ENCODE measurements at places on chromosomes 13 and 19. TPM values are rescaled to one million over a fixed set of nuclear protein-coding genes. Genes with fewer than 3 reads are reported as not detected.

Gene SBK3
- total RNA-seq, result not detected

Gene SIGLEC8
- 1.1 TPM for total RNA-seq

Gene FCAR
- 0.55 TPM for total RNA-seq

Gene GARIN5A
- 1.8 TPM for total RNA-seq

Gene LILRA5
- 1.4 TPM for total RNA-seq

Gene MIR17HG
- 1.9 TPM for total RNA-seq

Gene CFAP97D2
- total RNA-seq, result not detected

Gene ZNF44
- 7.6 TPM for total RNA-seq

Gene MADCAM1
- 0.53 TPM for total RNA-seq

Gene PLIN5
- total RNA-seq, result 136 TPM

- DNase-seq, result no peak
Observed at GRCh38 chr19:38351865-38352395, 16.3 kb downstream of the CATSPERG start.

GRCh38 chr19:33700408-33701013 lies 78.8 kb downstream of the CHST8 start:
- no peak for DNase-seq

GRCh38 chr13:98731925-98732324 lies 20.5 kb downstream of the SLC15A1 start:
- no peak for DNase-seq

DNA sequence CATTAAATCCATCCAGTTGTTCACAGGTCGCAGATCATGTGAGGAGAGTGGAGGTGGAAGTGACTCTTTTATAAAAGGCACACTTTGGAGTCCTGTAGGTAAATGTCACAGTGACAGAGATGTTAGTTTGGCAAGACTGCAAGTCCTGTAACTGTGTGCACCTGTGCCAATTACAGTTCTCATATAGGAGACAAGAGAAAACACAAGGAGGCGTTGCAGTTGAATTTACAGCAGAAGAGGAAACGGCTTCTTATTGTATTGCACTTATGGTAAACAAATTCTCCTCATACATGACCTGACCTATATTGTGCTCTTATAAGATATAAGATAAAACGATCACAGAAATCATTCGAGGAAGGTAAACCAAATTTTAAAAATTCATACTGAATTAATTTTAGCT lies 732.8 kb upstream of the SLC10A2 start:
- no peak for DNase-seq

GRCh38 chr19:4738734-4739133 lies 15.1 kb upstream of the DPP9 start:
- no peak for DNase-seq

DNA sequence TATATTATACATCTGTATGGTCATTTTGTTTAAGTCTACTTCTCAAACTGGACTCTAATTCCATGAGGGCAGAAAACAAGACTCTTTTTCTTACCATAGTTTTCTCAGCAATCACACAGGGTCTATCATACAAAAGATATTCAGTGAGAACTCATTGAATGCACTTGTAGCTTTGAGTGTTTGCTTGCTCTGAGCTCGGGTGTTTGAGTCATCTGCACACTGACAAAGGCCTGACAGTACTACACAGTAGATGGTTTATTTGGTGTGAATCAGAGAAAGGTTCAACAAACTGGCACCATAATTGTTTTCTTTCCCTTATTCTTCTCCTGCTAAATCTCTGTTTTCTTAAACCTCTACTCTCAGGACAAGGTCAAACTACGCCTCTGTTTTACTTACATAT lies 586.4 kb downstream of the LMO7 start:
- no peak for DNase-seq

DNA sequence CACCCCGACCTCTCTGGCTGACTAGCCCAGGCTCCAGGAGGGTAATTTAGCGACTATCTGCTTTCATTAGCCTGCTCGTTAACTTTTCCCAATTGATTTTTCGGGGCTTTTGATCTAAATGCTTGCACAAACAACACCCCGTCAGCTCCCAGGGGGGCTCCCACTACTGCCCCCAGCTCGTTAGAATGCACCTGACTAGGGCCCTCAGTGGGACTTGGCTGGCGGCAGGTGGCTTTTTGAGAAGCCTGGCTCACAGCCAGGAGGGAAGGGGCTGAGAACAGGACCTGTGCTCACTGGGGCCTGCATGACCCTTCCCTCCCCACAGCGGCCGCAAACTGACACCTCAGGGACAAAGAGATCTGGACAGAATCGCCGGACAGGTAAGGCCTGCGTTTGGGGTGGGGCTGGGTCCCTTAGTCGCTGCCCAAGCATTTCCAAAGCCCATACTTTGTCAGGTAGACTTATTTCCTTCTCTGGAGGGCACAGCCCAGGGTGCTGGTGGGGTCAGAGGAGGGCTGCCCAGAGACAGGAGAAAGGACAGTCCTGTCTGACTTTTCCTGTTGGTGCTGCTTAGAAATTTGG lies 7.6 kb upstream of the CD79A start:
- no peak for DNase-seq

DNA sequence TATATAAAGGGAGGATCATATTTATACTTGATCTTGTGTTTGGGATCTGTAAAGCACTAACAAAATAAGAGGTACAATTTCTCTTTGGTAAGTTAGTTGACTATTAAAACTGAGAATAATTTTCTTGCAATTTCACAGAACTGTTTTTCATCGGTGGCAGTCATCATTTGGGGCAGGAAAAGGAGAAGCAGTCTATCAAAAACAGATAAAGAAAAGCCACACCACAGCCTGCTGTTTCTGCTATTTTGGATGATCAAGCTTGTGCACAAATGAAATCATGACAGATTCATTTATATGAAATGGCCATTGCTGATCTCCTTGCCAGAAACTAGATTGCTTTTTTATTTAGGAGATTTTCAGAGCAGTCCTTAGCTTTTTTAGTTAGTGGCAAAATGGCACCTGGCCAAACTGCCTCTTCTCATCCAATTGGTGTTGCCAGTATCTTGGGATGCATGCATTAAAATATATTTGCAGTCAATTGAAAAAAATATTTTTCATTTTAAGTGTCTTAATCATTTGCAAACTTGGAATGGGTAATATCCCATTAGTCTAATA lies 326.0 kb downstream of the HS6ST3 start:
- DNase-seq, result no peak

DNA sequence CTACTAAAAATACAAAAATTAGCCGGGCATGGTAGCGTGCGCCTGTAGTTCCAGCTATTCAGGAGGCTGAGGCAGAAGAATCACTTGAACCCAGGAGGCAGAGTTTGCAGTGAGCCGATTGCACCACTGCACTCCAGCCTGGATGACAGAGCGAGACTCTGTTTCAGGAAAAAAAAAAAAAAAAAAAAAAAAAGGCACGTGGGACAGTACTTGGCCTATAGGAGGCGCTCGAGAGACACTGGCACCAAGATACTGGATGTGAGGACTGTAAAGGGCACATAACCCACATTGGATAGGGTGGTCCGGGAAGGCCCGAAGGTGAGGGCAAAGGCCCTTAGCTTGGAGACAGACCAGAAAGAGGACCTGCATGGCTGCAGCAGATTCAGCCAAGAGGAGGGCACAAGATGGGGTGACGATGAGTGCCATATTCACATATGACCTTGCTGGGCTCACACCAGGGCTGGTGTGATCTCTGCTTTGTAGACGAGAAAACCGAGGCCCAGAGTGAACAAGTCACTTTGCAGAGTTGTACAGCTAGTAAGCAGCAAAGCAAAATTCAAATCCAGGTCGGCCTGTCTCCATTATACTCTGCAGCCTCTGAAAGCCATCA lies 89.4 kb downstream of the DPF1 start:
- DNase-seq, result no peak

DNA sequence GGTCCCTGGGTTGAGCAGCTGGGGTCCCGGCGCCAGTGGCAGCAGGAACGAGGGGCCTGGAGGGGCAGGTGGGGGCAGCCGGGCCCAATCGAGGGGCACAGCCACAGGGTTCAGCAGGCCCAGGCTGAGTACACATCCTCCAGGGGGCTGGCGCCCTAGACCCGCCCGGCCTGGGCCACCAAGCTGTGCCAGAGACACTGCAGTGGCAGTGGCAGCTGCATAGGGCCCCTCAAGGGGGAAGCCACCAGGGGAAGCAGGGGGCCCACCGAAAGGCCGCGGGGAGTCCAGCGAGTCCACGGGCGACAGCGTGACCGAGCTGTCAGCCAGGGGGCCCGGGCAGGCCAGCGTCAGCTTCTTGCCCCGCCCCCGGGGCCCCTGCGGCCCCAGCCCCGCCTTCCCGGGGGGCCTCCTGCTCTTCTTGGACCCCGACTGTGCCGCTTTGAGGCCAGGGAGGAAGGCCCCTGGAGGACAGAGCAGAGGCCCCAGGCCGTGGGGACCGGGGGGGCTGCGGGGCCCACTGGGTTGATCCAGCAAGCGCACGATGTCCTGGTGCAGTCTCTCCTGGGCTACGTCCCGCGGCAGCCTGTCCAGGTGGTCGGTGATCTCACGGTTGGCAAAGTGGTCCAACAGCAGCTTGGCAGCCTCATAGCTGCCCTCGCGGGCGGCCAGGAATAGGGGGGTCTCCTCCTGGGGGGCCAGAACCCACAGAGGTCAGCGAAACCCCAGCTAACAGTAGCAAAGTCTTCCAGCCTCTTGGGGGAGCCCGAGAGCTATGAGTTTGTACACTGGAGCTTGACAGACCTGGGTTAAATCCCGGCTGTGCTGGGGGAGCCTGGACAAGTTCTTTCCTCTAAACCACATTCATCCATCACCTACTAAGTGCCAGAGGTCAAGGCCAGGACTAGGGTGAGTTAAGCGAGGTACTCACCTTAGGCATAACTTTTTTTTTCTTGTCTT lies 39.5 kb downstream of the NOTCH3 start:
- no peak for DNase-seq

DNA sequence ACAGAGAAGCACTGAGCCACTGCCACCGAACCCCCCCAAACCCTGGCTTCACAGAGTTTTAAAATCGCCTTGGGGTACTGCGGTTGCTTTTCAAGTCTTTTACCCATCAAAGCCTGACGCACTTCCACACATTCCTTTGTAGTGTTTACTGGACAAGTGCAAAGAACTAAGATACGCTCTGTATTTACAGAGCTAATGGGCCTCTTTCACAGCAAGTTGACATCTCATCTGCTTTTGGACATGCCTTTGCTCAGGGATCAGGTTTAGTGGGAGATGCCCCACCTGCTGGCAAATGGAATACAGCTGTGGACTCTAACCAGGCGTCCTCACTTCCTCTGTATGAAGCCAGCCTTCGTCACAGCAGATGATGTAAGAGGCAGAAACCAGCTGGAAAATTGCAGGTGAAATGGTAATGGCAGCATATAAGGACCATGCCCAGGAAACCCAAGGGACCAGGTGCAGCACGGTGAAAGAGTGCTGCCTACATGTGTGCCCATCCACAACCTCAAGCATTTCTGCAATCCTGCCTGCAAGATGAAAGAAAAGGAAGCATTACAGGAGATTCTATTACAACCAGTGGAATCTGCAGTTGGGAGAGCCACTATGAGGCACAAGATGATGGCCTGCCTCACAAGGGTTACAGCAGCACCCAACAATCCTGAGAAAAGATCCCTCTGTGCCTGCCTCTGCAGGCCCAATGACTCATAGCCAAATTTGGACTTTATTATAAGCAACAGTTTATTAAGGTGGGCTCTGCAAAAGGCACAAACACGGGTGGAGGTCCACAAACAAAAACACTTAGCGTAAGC lies 34.7 kb downstream of the BRD4 start:
- DNase-seq, result no peak

- DNase-seq, result no peak
Observed at GRCh38 chr13:48586591-48587103, 53.8 kb upstream of the RCBTB2 start.

- peak; percentile 68 for DNase-seq
Observed at GRCh38 chr19:16660763-16661479, at the start of gene TMEM38A. TSS of gene TMEM38A (plus strand) at chr19:16661139. CDS start at chr19:16661218, 79 bp downstream.

- no peak for DNase-seq
Observed at GRCh38 chr13:25778365-25778764, 273.5 kb downstream of the SHISA2 start.

DNA sequence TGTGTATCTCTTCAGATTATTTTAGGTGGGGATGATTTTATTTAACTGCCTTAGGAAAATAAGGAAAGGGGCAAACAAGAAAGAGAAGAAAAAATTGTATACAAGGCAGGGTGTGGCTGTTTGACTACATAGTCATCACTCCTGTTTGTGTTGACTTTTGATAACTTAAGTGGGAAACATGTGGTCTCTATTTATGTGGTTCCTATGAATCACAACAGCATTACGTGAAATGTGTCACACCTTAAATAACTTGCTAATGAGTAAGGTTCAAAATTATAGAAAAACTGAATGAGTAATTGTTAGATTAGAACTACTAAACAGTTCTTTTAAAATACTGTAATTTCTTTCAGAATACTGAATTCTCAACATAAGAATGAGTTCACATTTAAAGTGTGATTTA lies 69.3 kb downstream of the LMO7 start:
- no peak for DNase-seq

- DNase-seq, result peak; percentile 72
Observed at GRCh38 chr19:49098795-49099194, 13.5 kb downstream of the SNRNP70 start.

DNA sequence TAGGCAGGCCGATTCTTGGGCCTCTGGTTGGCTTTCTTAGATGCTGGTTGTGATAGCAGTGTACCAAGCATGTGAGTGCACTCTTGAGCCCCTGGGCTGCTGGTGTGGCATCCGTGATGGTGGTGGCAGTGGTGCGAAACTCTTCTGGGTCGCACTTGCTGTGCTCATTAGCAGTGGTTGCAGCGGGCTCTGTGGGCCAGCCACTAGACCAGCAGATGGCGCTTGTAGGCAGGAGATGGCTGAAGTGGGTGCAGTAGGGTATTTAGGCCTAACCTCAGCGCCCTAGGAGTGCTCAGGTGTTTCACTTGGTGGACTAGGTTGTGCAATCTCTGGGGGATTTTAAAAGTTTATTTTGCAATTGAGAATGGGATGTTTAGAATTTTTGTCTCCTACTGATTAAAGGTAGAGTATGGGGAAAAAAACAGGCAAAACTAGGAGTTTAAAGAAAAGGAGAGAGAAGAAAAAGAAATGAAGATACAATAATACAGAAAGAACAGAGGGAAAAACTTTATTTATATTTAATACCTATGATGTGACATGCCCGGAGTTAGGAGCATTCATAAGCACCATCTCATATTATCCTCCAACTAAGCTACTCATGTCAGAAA lies 4.3 kb upstream of the ZNF17 start:
- DNase-seq, result peak; percentile 55

DNA sequence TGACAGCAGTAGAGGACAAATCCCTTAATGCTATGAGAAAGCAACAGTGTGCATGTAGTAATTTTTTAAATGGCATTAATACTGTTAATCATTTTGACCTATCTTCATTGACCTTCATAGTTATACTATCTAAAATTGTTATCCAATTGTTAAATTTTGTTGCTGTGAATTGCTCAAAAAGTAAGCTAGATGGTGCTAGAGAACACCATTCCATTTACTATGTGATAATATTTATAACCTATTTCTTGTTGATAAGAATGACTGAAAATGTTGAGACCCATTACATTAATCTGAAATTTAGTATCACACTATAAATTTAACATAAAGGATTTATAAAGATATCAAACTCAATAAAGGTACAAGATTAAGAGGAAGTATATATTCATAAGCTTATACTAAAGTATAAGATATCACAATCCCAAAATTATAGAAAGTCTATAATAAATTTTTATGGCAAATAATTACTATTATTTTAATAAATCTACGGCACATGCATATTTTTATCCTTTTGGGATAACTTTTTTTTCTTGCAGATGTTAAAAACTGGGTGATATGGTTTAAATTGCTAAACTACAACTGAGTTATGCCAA lies 1573.3 kb downstream of the PCDH9 start:
- DNase-seq, result no peak

Measured in left lobe of liver (tissue), 2 donors.